ENCODE measurements at places on chromosomes 2 and 18. TPM values are rescaled to one million over a fixed set of nuclear protein-coding genes. Genes with fewer than 3 reads are reported as not detected.

The DSG3 gene
- total RNA-seq, result not detected

The C2orf42 gene
- 13.6 TPM for total RNA-seq

The ESPNL gene
- not detected for total RNA-seq

The FBXO48 gene
- 0.84 TPM for total RNA-seq

The CRYGD gene
- total RNA-seq, result not detected

The WNT10A gene
- not detected for total RNA-seq

The IL1R2 gene
- not detected for total RNA-seq

The G6PC2 gene
- total RNA-seq, result not detected

The MOGAT1 gene
- not detected for total RNA-seq

The PASK gene
- 4.3 TPM for total RNA-seq

The RIF1 gene
- 21.5 TPM for total RNA-seq

The ASAP2 gene
- total RNA-seq, result 23.4 TPM

The ZEB2 gene
- 9.7 TPM for total RNA-seq

The DYNAP gene
- not detected for total RNA-seq

The HAAO gene
- total RNA-seq, result not detected

The KIF1A gene
- 0.13 TPM for total RNA-seq

The ZBTB7C gene
- not detected for total RNA-seq

The C1GALT1C1L gene
- total RNA-seq, result not detected

The RPRD1A gene
- 38.6 TPM for total RNA-seq

The CRYGB gene
- not detected for total RNA-seq

The DHX57 gene
- total RNA-seq, result 13.1 TPM

The TCF23 gene
- total RNA-seq, result not detected

The XIRP2 gene
- total RNA-seq, result 0.20 TPM

The SIX2 gene
- total RNA-seq, result not detected

The FOXD4L1 gene
- total RNA-seq, result not detected

The PLEKHB2 gene
- total RNA-seq, result 84.1 TPM

The CNGA3 gene
- 0.05 TPM for total RNA-seq

The FBXO15 gene
- total RNA-seq, result not detected

The LBX2 gene
- total RNA-seq, result 4.3 TPM

The TMEM87B gene
- total RNA-seq, result 23.4 TPM

The KRTCAP3 gene
- total RNA-seq, result not detected

The KATNAL2 gene
- 2.2 TPM for total RNA-seq

The CCDC85A gene
- total RNA-seq, result 12.7 TPM

The DSG4 gene
- not detected for total RNA-seq

The EVX2 gene
- total RNA-seq, result not detected

The PRSS56 gene
- not detected for total RNA-seq

All from mammary microvascular endothelial cell (primary cell).